NT2/D1 (cell line): ENCODE measurements at places on chromosomes 16 and 17.

DNA sequence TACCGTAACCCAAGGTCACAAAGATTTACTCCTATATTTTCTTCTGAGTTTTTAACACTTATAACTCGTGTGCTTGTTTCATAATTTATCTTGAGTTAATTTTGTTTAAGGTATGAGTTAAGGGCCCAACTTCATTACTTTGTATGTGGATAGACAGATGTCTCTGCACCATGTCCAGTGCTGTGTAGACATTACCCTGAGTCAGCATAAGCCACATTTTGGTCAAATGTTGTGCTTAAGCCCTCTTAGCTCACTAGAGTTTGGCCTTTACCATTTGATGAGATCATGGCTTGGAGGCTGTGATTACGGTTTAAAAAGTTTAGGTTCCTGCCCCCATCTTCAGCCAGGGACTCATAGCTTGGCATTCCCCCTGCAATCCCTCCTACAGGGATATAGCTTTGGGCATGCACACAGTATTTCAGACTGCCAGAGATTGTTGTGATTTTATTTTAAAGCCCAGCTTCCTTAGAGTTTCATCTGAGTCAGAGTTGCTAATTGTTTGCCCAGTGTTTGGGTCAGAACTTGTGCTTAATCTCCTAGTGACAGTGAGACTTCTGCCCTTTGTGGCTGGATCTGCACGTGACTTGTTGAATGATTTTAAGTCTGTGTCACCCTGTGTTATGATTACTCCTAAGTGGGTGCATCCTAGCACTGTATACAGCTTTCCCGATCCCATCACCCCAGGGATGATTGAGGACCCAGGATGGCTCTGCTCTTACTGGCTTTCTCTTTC, 393.1 kb downstream of the CNTNAP4 start:
- DNase-seq = no peak

GRCh38 chr17:10061111-10061845, 137.1 kb downstream of the GAS7 start:
- no peak for DNase-seq

GRCh38 chr17:38554430-38555350, 51.1 kb downstream of the SRCIN1 start:
- DNase-seq = no peak

GRCh38 chr17:76844846-76845245, 23.4 kb upstream of the MGAT5B start:
- DNase-seq = no peak

- DNase-seq = no peak
Measured at GRCh38 chr17:81608605-81609004, 28.3 kb downstream of the NPLOC4 start.

DNA sequence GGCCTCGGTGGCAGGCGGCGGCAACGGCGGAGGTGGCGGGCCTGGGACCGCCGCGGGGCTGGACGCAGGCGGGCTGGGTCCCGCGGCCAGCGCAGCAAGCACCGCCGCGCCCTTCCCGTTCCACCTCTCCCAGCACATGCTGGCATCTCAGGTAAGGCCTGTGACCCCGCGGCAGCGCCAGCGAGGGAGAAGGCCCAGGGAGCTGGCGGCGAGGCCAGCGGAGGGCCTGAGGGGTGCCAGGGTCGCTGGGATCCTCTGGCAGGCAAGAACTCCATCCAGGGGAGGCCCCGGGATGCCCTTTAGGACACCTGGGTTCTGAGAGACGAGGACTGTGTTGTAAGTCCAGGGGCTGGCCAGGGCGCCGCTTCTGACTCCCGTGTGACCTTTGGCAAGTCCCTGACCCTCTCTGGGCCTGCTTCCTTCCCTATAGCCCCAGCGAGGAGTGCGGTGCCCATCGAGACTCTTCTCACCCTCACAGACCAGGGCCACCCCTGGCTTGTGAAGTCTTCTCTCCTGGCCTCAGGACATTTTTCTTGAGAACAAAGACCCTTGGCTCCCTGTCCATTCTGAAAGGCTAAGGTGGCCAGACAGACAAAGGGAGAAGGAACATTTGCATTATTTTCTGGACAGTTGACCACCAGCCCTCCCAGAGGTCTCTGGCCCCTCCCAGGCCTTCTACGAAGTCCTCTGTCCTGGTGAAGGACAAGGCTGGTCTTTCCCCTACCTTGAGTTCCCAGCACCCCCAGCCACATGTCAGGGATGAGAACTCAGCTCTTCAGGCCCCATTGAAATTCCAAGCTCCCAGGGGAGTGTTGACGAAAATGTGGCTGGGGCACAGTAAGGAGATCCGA, 6.3 kb downstream of the TBX2 start:
- no peak for DNase-seq

GRCh38 chr17:11082559-11082958, 158.5 kb upstream of the SHISA6 start:
- DNase-seq = peak; percentile 44

DNA sequence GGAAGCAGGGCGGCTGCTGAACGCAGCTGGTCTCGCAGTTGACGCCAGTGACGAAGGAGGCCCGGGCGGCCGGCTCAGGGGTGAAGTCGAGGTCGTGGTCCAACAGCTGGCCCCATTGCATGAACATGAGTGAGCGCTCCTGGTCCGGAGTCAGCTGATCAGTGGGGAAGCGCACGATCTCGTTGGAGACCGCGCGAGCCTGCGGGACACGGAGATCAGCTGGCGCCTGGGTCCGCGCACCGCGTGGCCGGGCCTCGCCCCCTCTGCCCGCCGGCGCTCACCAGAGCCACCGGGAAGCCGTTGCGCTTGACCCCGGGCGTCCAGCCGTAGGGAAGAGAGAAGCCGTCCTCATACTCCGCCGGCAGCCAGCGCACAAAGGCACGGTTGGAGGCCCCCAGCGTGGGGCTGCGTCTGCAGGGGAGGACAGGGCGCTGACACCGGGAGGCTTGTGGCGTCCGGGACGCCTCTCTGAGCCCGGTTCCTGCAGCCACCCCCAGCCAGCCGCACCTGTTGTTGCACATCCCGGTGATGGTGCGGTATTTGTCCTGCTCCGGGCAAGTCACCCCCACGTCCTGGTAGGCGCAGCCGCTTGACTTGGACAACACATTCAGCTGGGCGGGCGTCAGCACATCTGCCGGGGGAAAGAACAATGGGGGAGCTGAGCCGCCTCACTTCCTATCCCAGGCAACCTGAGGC, 1.6 kb downstream of the MPO start:
- DNase-seq = no peak

GRCh38 chr16:66486773-66487579, 59.9 kb downstream of the BEAN1 start:
- DNase-seq = no peak

- DNase-seq = no peak
Measured at GRCh38 chr16:86085795-86086194, 186.8 kb downstream of the IRF8 start.

- DNase-seq = peak; percentile 67
Measured at GRCh38 chr17:3535253-3535995, 22.2 kb downstream of the TRPV3 start.

DNA sequence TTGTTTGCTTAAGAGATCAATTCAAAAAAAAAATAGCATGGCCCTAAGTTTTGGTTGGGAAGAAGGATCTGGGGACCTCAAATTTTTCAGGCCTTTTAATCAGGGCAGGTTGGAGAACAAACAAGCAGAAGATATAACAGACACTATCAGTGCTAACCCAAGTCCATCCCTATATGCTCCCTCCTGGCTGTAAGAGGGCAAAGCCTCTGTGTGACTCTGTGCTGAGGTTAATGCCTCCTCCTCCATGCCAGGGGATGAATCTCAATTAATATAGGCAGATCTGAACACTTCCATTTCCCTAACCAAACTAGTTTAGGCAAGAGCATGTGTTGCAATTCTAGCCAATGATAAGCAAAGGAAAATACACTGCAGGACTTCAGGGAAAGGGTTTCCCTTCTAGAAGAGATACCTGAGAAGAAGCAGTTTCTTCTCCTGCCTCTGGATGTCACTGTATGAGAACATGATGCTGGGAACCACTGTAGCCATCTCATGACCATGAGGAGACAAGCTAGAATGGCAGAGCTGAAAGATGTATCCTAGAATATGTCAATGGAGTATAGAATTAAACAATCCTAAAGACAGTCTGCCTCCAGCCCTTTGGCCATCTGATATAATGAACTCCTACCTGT, 76.0 kb downstream of the CHD9NB start:
- no peak for DNase-seq

GRCh38 chr17:79614248-79614647, 3.4 kb upstream of the RBFOX3 start:
- no peak for DNase-seq

GRCh38 chr16:77882358-77882757, 94.0 kb downstream of the VAT1L start:
- DNase-seq = no peak

DNA sequence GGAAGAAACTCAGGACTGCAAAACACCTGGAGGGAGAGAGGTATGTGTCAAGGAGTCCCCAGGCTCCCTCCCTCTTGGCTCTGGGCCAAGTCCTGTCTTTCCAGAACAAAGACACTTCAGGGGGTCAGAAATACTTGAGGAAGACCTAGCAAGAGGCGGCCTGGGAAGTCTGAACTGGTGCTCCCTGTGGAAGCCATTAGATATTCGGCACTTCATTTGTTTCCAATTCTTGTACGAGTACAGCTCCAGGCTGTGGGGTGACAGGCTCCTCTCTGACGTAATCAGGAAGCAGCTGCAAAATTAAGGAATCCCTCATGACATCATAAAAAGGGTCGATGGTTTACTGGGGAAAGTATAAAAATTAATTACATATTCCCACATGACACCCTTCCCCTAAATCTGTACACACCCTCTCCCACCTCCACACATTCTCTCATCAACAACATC, 108.7 kb downstream of the SMG6 start:
- peak; percentile 77 for DNase-seq

GRCh38 chr16:71788578-71788977, 20.1 kb downstream of the AP1G1 start:
- no peak for DNase-seq

DNA sequence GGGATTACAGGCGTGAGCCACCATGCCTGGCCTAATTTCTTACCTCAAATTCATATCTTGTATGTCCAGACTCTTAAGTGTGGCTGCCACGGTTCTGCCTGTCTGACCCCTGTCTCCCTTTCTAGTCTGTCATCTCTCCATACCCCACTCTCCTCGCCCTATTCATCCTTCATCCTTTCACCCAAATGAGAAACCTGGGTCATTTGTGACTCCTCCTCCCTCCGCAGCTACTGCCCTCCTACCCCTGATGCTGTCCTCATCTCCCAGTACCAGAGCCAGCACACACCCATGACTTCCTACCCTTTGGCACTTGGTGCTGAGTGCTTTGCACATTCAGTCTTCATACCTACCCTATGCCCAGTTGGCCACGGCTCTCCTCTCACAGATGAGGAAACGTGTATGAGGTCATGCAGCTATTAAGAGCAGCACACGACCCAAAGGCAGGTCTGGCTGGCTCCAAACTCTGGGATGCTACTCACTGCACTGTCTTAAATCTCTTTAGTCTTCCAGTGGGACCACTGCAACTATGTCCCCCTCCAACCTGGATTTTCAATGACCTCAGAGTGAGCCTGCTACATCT, 1.6 kb downstream of the SPATA32 start:
- DNase-seq = no peak

DNA sequence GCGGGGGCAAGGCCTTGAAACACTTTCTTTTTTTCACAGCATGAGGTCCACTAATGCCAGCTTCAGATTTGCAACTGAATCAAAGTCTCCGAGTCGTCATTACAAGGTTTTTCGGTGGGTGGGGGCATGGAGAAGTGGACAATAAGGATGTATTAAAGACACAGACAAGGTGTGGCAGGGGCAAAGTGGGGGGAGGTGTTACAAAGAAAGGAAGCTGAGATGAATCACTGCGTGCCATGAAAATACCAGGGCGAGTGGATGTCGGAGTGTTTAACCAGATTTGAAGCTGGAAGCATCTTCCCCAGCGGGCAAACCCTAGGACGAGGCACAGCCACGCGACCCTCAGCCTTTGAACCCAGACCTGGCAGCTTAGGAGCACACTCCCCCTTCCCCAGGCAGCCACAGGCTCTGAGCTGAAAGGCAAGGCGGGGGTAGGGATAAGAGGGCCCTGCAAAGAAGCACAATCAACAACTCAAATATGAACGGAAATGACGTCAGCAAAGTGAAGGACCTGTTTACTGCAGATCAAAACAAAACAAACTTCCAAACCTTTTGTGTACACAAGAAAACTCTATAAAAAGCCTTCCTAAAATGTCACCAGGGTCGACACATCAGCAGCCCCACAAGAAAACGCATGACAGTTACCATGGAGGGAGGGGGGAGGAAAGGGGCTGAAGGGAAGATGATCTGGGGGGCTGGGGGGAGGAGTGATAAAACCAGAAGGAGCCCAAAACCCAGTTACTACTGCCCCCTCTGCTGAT, 5.6 kb upstream of the ZFHX3 start:
- no peak for DNase-seq

DNA sequence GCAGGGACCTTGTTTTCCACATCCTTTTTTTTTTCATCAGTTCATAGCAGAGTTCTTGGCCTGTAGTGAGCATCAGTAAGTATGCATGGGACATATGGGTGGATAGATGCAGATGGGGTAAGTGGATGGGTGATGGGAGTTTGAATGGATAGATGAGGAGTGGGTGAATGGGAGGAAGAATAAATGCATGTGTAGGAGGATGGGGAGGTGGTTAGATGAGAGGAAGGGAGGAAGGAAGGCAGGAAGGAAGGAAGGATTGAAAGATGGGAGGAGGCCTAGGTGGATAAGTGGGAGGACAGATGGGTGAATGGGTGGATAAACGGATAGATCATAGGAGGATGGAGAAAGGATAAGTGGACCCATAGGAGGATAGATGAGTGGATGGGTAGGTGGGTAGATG, 3.9 kb upstream of the BEAN1 start:
- no peak for DNase-seq

- DNase-seq = no peak
Measured at GRCh38 chr17:44004077-44004760, at the start of gene NAGS. TSS of gene NAGS (plus strand) at chr17:44004622. CDS start at chr17:44004664, 42 bp downstream.

DNA sequence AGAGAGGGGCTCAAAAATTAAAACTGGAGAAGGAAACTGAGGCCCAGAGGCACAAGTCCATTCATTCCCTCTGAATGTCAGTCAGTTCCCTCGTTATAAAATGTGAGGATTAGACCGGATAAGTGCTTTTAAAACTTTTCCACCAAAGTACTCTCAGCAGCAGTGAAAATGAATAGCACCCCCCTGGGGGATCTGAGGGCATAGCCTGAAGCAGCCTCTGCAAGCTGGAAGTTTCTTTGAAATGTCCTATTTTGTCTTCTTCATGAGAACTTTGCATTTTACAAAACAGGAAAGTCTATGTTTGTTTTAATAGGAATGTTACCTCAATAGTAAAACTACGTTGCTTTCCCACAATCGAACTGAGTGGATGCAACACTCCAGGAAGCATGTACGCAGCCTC, 273.0 kb downstream of the CEP112 start:
- peak; percentile 5 for DNase-seq

DNA sequence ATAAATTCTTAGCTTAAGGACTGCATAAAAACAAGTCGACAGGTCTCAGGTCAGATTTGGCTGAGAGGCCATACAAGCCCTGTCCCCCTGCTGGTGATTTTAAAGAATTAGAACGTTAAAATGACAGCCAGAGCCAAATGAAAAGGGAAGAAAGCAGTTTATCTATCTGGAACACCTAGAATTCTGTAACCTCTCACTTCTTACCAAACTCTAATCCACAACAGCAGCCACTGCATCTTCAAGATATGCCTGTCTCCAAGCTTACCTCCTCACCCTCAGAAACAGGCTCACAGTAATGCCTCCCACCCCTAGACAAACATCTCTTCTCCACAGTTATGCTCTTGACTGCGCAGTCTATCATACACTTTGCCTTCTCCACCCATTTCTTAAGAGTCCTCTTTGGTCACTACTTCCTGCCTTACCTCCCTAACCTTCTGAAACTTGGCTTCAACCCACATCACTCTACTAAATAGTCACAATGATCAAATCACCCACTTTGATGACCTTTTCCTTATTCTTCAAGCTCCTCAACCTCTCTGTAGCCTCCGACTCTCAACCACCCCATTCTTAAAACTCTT, 14.2 kb downstream of the ANKFY1 start:
- DNase-seq = peak; percentile 20

GRCh38 chr16:50901062-50901461, 159.2 kb downstream of the CYLD start:
- DNase-seq = no peak
